ENCODE measurements at places on chromosomes 16 and 17.
A peak's percentile ranks its signal among the peaks of the same experiment; 100 is the strongest.

DNA sequence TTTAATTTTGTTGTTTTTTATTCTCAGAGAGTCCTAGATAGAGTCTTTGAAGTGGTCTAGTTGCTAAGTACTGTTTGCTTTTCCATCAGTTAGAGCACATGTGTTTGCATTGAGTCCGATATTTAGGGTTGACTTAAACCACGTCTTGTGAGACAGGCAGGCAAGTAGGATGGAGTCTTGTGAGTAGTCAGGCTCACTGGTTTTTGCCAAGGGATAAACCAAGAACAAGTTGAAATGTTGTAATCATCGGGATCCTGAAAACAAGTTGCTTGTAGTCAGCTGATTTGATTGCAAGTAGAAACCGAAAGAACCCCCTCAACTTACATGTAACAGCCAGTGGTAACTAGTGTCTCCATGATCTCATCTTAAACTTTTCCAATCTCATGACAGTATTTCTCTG lies 17.2 kb downstream of the ATP6V0A1 start:
- DNase-seq: no peak

GRCh38 chr17:79420318-79421243 lies 190.3 kb downstream of the RBFOX3 start:
- DNase-seq: no peak

DNA sequence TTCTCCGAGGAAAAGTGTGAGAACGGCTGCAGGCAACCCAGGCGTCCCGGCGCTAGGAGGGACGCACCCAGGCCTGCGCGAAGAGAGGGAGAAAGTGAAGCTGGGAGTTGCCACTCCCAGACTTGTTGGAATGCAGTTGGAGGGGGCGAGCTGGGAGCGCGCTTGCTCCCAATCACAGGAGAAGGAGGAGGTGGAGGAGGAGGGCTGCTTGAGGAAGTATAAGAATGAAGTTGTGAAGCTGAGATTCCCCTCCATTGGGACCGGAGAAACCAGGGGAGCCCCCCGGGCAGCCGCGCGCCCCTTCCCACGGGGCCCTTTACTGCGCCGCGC lies at the start of gene ERBB2:
Gene ERBB2 (plus strand): TSS at position 247 of the 330 bp plus-strand sequence. CDS start 175 bp downstream, outside the sequence.
- DNase-seq: peak; percentile 40

DNA sequence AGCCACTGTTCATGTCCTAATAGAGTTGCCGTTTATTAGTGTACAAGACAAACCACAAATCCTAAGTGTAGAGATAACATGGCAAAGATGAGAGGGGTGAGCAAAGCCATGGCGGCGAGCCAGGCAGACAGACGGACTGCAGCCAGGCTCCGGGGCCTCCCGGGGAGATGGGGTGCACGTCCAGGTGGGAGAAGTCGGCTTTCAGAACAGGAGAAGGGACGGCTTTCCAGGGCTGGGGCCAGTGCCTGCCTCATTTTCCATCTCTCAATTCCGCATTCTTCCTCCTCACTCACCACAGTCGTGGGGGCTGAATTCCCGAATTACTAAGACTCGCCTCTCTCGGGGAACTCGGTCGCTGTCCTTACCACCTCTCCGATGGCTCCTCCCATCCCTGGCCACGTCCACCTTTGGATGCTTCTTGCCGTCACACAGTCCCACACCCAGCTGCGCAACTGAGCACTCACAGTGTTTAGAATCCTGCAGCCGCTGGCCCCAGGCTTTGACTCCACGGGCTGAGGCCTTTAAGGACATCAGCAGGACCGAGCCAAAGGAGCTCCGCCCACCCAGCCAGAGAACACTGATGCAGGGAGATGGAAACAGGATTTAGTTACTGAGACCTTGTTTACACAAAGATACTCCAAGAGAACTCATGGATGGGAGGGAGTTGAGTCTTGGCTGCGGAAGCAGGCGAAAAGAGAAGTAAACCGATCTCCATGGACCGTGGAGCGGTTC lies 59.7 kb downstream of the RNF112 start:
- DNase-seq: peak; percentile 54

DNA sequence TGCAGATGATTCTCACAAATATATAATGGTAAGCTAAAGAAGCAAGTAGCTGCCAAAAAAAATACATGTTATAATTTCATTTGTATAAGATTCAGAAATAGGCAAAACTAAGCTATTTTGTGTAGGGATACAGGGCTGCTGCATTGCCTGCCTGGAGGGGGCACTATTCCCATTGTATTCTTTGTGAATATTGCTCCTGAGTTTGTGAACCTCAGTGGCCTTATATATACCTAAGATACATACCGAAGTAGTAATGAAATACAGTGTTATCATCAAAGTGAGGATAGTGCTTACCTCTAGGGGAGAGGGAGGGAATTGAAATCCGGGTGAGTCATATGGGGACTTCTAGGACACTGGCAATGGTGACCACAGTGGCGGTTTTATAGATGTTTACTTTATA lies 53.5 kb downstream of the C17orf58 start:
- no peak for DNase-seq

GRCh38 chr16:17776888-17777287 lies 306.1 kb upstream of the XYLT1 start:
- DNase-seq: no peak

- DNase-seq: no peak
These were observed 36.0 kb downstream of the SLC6A2 start for GRCh38 chr16:55691771-55692170.

DNA sequence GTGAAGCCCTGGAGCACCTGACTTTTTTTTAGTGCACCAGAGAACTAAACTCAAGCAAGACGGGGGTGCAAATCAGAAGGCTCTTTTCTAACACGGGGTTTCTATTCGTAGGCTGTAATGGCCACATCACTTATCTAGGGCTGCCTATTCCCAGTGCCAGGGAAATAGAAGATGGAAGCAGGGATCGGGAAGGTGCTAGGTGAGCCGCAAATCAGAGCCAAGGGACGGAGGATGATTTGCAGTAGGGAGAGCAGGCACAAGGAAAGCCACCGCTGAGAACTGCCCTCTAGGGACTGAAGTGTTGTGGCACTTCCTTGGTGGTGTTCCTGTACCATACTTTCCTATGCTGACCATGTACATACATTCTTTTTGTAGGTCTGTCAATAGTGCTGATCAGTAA lies 7.8 kb upstream of the SLC46A1 start:
- no peak for DNase-seq

DNA sequence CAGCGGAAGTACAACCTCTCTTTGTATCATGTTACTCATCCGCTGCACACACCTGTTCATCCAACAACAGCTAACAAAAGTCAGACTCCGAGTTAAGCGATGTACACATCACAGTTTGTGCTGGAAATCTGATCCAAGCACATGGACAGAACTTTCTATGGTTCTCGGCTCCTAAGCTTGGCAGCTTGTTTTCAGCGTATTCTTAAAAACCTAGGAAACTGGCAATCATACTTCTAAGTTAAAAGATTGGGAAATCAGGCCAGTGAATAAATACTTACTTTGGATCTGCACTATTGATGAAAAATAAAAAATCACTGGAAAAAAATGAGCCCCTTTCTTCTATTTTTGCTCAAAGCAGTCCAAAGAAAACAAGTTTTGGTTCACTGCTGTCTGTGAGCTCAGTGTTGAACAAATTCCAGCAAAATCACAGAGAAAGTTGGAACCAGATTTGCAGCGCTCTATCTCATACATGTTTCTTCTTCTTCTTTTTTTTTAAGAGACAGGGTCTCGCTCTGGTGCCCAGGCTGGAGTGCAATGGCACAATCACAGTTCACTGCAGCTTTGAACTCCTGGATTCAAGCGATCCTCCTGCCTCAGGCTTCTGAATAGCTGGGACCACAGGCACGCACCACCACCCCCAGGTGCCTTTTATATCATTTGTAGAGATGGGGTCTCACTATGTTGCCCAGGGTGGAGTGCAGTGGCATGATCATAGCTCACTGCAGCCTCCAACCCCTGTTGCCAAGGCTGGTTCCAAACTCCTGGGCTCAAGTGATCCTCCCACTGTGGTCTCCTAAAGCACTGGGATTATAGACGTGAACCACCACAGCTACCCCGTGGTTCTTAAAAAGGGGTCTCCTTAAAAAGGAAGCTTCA lies 71.6 kb upstream of the CREBBP start:
- peak; percentile 47 for DNase-seq

DNA sequence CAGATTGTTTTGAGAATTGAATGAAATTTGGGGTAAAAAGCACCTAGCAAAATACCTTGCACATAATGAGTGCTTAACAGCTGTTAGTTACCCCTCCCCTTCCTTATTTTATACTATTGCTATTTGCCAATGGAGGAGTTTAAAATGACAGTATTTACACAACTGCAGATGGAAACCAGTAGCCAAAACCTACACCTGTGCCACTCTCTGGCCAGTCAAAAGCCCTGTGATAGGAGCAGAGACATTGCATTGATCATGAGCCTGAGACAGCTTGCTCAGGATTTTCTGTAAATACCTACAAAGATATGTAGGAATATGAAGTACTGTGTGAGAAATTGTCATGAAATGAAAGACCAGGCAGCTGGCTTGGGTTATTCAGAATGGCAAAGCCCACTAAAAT lies 115.3 kb upstream of the HLF start:
- DNase-seq: no peak

DNA sequence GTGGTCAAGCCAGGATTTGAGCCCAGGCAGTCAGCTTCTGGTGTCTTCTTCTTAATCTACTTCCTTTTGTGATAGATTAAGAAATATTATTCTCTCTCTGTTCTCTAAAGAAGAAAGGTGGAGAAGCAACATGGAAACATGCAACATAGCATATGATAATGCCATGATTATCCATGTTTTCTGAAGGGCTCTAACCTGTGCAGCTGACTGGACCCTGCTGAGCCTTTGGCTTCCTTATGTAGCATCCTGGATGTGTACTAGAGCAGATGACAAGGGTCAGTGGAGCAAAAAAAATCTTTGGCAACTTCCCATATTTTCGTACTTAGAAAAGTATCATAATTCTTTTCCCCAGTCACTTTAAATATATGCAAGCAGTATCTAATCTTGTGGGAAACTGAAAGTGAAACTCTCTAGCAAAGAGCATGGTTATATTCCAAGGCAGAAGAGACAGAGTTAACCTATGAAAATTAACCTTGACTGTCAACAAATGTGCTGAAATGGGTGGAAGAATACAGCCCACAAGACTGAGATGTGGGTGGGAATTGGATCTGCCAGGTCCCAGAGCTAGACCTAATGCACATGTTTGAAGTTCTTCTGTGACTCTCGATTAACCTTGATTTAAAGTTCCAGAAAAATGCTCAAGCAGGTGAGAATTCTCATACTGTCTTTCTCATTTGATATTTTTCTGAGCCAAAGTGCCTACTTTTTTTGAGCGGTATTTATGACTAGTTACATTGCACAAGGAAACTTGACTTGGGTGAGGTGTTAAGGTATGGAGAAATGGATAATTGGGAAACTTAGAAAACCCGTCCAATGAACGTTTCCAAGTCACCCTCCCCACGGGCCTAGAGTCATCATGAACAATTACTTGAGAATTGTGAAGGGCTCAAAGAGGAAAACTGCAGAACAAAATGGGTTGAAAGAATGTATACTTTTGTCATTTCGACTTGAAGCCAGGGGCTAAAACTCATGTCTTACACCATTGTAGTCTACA lies 248.6 kb downstream of the FTO start:
- no peak for DNase-seq

DNA sequence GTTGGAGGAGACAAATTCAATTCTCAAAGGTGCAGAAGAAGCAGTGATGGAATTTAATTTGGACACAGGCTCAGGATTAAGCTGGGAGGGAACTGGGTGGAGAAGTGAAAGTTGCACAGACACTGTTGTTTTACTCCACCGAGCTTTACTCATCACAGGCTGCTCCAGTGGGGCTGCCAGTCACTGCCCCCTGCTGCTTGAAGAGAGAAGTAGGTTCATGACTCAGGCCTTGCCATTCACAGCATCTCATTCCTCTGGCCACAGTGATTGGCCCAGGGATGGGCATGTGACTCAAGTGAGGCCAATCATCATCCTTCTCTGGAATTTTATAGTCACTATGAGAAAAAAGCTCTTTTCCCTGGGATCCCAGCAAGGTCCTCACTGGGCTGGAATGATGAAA lies 11.8 kb downstream of the GNAO1 start:
- no peak for DNase-seq

GRCh38 chr16:17276010-17276530 lies 194.7 kb downstream of the XYLT1 start:
- no peak for DNase-seq

GRCh38 chr16:66984892-66985311 lies 3.5 kb upstream of the CES4A start:
- no peak for DNase-seq

DNA sequence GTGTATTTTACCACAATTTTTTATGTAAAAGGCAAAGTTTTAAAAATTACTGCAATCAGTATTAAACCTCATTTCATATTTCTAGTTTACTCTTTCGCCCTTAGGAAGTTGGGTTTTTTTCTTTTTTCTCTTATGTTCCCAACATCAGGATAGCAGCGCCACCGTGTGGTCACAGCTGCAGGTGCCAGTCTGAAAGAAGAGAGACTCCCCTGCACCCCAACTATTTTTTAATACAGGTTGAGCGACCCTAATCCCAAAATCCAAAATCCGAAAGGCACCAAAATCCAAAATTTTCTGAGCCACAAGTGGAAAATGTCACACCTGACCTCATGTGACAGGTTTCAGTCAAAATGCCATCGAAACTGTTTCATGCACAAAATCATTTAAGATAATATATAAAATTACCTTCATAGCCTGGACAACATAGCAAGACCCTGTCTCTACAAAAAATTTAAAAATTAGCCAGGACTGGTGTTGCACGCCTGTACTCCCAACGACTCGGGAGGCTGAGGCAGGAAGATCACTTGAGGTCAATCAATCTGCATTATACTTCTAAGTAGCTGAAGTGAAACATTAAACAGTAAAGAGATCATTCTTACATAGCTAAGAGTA lies 21.8 kb upstream of the ASGR2 start:
- DNase-seq: peak; percentile 44

DNA sequence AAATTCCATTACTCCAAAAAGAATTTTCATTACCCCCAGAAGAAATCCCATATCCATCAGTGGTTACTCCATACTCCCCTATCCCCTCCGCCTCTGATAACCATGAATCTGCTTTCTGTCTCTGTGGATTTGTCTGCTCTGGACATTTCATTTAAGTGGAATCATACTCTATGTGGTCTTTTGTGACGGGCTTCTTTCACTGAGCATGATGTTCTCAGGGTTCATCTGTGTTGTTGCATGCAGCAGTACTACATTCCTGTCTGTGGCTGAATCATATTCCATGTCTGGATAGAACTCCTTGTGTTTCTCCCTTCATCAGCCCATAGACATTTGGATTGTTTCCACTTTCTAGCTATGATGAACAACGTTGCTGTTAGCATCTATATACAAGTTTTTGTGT lies 59.5 kb upstream of the IRX3 start:
- no peak for DNase-seq

Measured in AG09319 (cell line).